ENCODE measurements at places on chromosomes 3 and 15.

DNA sequence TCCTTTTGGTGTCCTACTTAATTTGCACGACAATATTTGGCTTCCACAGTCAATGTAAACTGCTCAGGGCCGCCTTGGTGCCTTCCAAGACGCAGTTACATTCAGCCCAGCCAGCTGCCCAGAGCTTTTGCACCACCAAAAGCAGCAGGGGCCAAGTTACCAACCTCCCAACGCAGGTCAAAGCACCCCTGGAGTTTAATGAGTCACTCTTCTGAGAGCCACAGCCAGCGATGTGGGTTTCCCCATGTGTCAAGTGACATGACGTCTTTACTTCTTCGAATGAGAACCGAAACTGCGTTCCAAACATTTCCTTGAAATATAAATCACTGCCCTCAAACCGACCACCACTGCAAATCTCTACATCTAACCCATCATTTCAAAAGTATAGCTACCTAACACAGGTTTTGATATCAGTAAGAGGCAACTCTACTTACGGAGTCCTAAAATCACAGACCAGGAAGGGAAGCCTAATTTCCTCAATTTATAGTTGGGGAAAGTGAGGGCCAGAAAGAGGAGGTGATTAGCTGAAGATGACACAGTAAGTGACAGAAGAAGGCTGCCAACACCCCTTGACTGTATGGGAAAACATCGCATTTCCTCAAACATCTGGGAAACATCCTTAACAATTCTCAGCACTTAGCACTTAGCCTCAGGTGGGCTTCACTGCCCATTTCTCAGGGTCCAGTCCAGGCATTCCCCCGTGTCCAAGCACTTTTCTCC is 24.5 kb downstream of the MB21D2 start:
- DNase-seq, result peak; percentile 85

GRCh38 chr15:64046421-64047153 is at the start of gene DAPK2:
Gene DAPK2, minus strand, starts transcription at chr15:64046485. Its CDS starts 6,224 bp downstream, at chr15:64040261.
- DNase-seq, result no peak

- DNase-seq, result peak; percentile 26
Measured at GRCh38 chr15:66714543-66714981, 12.5 kb downstream of the SMAD6 start.

DNA sequence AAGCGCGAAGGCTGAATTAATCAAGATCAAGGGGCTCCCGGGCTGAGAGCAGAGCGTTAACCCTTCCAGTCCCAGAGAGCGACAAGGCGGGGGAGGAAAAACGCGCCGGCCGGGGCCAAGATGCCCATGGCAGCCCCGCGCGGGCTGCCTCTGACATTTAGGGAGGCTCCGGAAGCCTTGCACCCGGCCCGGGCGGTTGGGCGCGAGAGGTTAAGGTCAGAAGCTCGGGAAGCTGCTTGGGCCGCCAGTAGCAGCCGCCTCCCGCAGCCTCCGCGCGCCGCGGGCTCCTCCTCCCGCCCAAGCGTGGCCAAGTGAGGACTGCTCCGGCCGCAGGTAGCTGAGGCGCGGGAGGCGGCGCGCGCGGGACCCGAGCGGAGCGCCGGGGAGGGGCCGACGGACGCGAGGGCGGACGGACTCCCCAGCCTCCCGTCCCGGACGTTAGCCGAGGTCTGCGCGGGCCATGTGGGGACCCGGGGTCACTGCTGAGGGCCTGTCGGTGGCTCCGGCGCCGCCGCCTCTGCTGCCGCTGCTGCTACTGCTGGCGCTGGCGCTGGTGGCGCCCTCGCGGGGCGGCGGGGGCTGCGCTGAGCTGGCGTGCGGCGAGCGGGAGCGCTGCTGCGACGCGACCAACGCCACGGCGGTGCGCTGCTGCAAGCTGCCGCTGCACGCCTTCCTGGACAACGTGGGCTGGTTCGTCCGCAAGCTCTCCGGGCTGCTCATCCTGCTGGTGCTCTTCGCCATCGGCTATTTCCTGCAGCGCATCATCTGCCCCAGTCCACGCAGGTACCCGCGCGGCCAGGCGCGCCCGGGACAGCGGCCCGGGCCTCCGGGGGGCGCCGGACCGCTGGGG is at the start of gene C3orf80:
Gene C3orf80, plus strand, starts transcription at position 247 of the 850 bp plus-strand sequence. Its CDS starts 214 bp downstream, at position 461.
- no peak for DNase-seq

- no peak for DNase-seq
Measured at GRCh38 chr3:106593381-106593780, 724.6 kb upstream of the CBLB start.

GRCh38 chr3:105584003-105584790 is 217.5 kb downstream of the ALCAM start:
- DNase-seq, result no peak

DNA sequence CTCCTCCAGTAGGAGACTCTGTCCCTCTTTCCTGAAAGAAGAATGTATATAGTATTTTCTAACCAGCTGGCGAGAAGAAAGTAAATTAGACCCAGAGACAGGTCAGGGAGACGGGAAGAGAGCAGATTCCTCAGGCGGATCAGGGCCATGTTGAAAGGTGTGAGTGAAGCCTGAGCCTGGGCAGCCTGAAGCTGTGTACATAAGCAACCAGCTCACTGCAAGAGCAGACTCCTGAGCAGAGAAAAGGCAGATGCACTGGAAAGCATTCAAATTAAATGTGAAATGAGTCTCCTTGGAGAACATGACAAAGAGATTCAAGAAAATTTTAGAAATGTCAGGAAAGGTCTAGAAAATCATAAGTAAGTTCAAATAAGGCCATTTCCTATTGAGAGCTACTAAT is 165.8 kb downstream of the GOLIM4 start:
- no peak for DNase-seq

DNA sequence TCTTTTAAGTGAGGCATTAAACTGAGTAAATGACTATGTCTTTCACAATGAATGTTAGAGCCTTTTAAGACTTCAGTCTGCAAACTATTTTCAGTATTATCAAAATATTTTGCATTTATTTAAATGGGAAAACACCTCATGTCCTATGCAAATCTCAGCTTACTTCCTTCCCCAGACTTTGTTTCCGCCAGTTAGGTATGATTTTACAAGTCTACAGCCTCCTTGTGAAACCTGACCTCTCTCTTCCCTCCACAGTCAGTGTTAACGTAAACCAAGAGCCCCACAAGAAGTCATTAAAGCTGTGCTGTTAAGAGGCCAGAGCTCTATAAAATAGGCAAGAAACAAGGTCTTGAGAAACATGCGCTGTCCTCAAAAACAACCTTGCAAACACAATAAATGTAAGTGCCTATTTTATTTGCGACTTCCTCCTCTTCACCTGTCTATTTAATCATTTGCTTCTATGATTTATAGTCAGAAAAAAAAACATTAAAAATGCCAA is 48.3 kb downstream of the PRTG start:
- DNase-seq, result no peak

- DNase-seq, result peak; percentile 8
Measured at GRCh38 chr15:83998486-83998885, 237.1 kb upstream of the GOLGA6L4 start.

DNA sequence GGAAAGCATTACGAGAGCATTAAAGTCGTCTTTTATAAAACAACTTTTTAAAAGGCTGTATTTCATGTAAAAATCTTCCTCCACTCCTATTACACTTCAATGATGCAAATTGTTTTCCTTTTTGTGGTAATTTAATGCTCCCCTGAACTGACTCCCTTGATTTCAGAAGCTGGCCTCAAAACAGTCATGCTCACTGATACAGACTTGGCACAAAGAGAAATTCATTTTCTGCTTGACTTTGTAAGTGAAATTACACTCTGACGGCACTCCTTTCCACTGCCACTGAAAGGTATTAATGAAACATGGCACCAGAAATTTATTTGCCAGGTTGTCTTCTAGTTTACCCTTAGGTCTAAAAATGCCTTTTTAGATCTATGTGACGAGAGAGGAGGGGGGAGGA is 215.5 kb downstream of the LRRC3B start:
- no peak for DNase-seq

- no peak for DNase-seq
Measured at GRCh38 chr3:61912158-61912557, 350.8 kb downstream of the PTPRG start.

Data from retinal pigment epithelial cell (primary cell).